Activated T-cell treated with anti-CD3 and anti-CD28 coated beads for 48 hours (primary cell): ENCODE measurements at places on chromosomes 2 and 18.

- no peak for DNase-seq
Observed at GRCh38 chr2:224838335-224838734, 122.2 kb upstream of the CCDC195 start.

DNA sequence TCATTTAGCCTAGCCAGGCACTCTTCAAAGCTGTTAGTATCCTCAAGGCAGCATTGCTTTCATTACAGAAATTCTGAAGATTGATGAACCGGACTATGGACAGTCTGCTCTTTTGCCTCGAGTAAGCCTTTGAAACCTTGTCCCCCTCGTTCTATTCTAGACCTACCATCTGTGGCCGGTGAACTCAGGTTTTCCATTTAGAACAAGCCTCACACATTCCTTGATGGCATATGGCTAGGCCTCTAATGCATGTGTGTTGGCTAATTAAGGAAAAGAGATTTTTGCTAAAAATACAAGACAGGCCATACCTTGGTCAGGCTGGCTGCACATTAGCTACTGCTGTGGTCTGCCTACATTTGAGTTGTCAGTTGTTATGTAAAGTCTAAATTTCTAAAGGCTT lies 111.8 kb downstream of the CERS6 start:
- no peak for DNase-seq

- DNase-seq: no peak
Observed at GRCh38 chr2:100940240-100940639, 61.8 kb upstream of the RPL31 start.

GRCh38 chr2:216183462-216183861 lies 74.3 kb downstream of the XRCC5 start:
- no peak for DNase-seq

GRCh38 chr18:49340446-49340845 lies 120.0 kb downstream of the DYM start:
- no peak for DNase-seq

DNA sequence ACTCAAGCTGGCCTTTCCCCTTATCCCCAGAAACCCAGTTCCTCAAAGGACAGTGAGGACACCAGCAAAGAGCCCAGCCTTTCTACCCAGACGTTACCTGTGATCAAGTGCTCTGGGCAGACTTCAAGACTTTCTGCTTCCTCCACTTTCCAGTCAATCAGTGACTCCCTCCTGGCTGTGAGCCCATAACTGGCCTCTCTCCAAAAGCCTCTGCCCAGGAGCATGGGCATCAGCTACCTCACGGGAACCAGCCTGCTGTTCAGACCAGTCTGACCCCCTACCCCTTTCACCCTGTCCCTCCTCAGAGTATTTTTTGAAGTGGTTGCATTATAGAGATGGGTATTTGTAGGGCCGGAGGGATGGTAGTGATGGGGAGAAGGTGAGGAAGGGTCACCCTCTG lies 27.7 kb upstream of the CYP27A1 start:
- no peak for DNase-seq

DNA sequence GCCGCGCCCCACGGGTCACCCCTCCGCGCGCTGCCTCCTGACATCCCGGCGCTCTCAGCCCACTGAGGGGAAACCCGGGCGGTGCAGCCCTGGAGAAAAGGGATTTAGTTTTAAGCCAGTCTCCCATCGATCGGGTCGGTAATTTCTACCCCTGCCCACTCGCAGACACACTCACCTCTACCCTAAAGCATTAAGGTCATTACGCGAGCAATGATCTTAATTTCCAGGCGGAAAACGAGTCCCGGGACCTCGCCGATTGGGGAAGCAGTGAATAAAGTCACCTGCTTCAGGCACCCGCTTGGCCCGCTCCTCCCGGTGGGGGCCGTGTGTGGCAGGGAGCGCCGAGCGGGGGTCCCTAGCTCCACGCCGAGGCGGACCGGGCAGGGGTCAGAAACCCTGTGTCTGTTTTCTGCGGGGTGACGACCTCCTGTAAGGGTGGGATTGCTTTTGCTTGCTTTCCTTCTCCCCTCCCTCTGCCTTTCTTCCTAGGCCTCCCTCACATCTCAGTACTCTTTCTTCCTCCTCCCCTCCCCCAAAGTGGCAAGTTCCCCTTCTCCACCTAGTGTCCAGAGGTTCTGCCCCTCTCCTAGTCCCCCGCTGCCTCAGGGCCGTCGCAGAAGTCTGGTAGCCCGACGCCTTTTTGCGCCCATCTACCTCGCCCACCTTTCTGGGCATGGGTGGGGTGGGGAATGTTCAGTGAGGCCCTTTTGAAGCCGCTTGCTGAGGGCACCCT lies 142.6 kb downstream of the MEIS1 start:
- no peak for DNase-seq

DNA sequence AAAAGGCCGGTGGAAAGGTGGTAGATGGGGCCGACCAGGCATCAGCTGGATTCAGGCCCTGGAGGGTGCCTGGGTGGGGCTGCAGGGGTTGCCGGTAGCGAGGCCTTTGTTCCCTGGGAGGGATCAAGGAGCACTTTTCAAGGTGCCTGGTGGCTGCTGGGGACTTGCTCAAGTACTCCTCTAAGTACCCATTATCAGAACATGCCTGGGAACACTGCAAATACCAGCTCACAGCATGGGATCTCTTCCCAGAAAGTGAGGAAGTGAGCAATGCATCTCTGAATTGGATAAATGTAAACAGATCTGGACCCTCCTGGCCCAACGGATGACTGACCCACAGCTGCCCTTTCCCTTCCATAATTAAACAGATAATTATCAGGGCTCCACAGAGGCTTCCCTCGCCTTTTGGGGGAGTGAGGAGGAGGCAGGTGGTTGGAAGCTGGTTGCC lies 210.5 kb downstream of the SH3RF3 start:
- no peak for DNase-seq

DNA sequence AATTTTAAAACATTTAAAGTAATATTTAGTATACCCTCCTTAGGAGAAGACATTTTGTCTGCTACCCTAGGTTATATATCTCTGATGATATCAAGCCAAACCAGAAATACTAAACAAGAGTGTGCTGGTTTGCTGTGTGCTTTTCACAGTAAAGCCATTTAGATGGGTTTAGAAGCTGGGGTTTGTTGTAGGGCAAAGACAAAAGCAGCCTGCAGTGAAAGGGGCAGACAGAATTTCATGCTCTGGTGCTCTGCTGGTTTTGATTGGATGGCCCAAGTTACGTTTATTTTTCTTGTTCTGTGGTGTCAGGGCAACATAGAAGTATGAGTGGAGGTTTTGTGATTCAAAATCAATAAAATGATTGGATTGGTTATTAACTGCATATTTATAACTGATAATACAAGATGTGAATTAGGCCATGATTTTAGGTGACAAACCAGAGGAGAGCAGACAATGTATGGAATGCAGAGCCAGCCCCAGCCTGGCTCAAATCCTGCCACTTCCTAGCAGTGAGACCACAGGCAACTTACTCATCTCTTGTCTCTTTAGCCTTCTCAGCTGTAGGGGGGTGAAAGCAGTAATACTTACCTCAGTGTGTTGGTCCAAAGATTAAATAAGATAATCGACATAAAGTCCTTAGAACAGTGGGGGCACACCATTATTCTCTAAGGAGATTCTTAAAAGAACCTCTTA lies 30.9 kb upstream of the IER3IP1 start:
- DNase-seq: no peak
